Body of pancreas (tissue), 4 donors: ENCODE measurements at places on chromosomes 12 and 14. TPM values are rescaled to one million over a fixed set of nuclear protein-coding genes. Genes with fewer than 3 reads are reported as not detected.
A peak's percentile ranks its signal among the peaks of the same experiment; 100 is the strongest.

RAPGEF3 gene
- total RNA-seq: 23.4 TPM

OASL gene
- total RNA-seq: 0.78 TPM

ACAD10 gene
- 35.3 TPM for total RNA-seq

LRRK2 gene
- 8.2 TPM for total RNA-seq

GRCh38 chr12:92899386-92900001, 29.6 kb downstream of the EEA1 start:
- DNase-seq: peak; percentile 68

DNA sequence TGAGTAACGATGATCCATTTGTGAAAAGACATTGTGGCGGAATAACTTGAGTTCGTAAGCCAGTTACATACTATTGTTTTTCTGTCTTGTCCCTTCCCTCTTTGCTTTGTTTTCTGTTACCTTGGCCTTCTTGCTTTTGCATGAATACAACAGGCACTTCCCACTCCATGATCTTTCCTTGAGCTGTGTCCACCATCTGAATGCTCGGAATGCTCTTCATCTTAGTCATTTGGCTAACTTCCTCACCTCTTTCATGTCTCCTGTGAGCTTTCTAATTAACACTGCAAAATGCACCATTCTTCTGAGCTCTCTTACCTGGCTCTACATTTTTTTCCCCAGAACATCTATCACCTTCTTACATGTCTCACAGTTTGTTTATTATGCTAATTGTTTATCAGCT, 10.0 kb downstream of the KNTC1 start:
- no peak for DNase-seq

DNA sequence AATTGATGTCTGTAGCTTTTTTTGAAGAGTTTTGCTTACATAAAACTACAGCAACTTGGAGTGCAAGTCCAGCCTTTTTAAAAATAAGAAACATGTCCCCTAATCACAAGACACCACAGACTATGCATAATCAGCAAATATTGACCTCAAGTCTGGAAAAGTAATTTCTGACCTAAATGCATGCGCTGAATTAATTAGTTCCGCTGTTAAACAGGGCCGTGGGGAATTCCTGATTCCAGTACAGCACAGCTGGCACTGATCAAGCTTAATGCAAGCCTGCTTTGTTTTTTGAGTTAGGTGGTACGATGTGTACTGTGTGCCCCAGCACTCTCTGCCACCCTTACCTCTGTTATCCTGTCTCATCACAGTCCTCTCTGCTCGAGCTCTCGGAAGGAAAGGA, 9.2 kb downstream of the MLH3 start:
- DNase-seq: peak; percentile 16

DNA sequence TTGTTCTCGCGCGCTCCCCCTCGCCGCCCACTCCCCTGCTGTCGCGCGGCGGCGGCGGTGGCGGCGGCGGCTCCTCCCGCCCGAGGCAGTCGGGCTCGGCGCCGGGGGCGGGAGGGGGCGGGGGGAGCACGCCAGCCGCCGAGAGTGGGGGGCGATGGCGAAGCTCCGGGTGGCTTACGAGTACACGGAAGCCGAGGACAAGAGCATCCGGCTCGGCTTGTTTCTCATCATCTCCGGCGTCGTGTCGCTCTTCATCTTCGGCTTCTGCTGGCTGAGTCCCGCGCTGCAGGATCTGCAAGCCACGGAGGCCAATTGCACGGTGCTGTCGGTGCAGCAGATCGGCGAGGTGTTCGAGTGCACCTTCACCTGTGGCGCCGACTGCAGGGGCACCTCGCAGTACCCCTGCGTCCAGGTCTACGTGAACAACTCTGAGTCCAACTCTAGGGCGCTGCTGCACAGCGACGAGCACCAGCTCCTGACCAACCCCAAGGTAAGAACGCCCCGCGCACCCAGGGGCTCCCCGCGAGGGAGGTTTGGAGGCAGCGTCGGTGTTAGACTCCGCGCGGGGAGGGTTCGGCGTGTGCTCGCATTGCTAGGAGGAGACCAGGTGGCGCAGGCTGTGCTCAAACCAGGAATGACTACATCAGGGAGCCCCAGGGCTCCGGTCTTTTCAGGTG, 629 bp downstream of the KCNMB4 start:
- DNase-seq: peak; percentile 28
